ENCODE measurements at places on chromosomes 7 and 10.

DNA sequence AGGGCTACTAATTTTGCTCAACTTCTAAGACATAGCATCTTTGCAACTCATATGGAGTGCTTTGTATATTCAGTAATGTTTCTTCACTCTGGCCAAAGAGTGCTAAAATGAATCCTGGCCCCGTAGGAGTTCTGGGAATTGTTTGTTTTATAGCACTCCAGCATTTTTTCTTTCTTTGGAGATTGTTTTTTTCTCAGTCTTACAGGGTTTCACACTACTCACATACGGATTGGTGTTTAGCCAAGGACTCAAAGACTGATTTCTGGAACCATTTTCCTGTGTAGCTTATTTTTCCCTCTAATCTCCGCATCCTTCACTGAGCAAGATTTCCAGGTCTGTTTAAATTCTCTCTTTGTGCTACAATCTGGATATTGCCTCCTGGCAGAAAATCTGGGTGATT is 6.4 kb downstream of the TAS2R41 start:
- DNase-seq = no peak

GRCh38 chr7:117424090-117424829 is 3.0 kb downstream of the ASZ1 start:
- DNase-seq = no peak

GRCh38 chr10:69715156-69715898 is 85.3 kb downstream of the FAM241B start:
- peak; percentile 51 for DNase-seq

DNA sequence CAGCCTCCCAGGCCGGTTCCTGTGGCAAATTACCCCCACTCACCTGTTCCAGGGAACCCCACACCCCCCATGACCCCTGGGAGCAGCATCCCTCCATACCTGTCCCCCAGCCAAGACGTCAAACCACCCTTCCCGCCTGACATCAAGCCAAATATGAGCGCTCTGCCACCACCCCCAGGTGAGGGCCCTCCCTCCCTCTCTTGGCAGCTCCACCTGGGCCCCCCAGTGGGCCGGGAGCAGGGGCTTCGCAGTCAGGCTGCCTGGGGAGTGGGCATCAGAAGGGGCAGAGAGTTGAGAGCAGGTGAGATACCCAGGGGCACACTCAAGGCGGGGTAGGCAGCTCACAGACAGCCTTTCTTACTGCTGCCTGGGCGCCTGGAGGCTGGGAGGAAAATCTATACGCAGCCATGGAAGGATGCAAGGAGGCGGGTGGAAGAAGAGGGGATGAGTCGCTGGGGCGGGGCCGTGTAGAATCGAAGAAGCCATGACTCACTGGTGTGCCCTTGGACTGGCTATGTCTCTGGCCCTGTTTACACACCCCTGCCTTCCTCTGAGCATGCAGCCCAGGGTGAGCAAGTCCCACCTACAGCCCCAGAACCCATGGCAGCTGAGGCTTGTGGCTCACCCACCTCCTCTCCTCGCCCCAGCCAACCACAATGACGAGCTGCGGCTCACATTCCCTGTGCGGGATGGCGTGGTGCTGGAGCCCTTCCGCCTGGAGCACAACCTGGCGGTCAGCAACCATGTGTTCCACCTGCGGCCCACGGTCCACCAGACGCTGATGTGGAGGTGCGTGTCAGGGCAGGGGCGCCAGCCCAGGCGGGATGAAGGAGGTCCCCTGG is 48.6 kb upstream of the PPIF start:
- DNase-seq = peak; percentile 98

GRCh38 chr10:81733542-81733941 is 141.5 kb upstream of the NRG3 start:
- no peak for DNase-seq

All from amniotic epithelial cell (primary cell).